ENCODE measurements at places on chromosomes 5 and 9.

DNA sequence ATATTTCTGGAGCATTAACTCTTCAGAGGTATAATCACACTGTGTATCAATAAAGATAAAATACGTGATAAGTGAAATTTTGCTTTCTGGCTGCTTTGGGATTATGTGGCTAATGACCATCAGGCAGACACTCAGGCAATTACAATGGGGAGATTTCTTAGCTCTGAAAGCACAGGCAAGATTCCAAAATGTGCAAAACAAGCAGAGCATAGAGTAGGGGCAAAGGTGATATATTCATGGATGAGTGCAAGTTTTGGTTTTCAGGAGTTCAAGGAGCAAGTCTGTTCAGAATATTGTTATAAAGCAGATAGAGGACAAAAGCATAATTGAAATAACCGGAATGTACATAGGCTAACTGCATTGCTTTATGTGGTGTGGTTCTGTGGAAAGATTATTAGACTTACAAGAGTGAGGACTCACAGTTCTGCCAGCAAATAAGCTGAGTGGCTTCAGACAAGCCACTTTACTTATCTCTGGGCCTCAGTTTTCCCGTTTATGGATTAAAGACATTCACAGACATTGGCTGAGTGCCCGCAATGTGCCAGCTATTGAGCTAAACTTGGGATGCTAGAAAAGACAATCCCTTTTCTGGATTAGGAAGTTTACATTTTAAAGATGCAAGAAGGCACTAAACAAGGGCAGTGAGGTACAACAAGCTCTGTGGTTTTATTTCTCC is 945.6 kb upstream of the ARRDC3 start:
- no peak for DNase-seq

GRCh38 chr9:76896035-76896434 is 9.9 kb downstream of the PRUNE2 start:
- DNase-seq = no peak

DNA sequence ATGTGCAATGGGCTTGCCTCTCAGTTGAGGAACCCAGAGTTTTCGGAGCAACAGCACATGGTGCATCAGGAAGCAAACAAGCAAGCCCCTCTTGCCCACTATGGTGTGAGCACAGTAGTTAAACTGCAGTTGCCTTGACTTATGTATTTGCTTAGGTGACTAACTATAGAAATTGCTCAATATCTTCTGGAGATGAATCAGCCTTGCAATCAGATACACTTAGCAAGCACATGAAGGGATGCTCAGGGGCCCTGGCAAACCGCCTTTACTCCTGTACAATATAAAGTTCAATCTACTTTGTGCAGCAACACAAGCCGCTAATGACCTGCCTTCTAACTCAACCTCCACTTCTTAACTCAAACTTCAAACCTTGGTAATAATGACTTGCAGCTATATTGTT is 581.7 kb upstream of the RIOK2 start:
- DNase-seq = no peak

GRCh38 chr9:17159469-17159868 is 24.6 kb downstream of the CNTLN start:
- no peak for DNase-seq

DNA sequence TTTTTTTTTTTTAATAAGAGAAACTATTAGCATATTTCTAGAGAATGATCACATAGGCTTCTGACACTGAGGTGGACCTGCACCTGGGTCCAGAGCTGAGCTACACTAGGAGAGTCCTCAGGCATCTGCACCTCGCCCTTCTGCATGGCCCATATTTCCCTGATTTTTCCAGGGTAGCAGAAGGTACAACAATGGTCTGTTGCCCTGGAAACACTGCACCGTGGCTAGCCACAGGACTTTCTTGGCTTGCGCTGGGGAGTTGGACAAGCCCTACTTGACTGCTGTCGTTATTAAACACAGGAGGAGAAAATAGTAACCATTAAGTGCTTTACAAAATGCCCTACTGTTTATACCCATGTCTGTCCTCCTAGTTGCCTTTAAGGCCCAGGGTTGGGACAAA is 615.7 kb upstream of the MEF2C start:
- no peak for DNase-seq

GRCh38 chr9:88387036-88387551 is 1.1 kb upstream of the SPIN1 start:
- DNase-seq = no peak

Measured in SW480 (cell line).